ENCODE measurements at places on chromosomes 12 and 14. TPM values are rescaled to one million over a fixed set of nuclear protein-coding genes. Genes with fewer than 3 reads are reported as not detected.
A peak's percentile ranks its signal among the peaks of the same experiment; 100 is the strongest.

GRCh38 chr12:3461391-3461790 is 29.6 kb upstream of the PRMT8 start:
- peak; percentile 36 for DNase-seq

DNA sequence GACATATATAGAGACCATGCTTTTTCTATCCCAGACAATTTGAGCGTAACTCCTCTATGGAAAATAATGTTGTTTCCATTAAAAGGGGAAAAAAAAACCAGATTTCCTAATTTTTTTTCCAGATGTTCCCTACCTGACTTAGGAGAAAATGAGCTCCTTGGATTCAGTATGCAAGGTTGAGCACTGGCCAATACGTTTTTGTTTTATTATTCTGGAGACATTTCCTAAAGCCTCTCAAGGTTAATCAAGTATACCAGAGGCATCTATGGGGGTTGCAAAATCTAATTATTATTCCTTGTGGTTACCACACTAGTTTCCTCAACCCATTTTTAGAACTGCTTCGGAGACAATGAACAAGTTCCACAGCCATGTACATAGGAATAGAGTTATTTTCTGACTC is 291.3 kb downstream of the SLC16A7 start:
- DNase-seq = no peak

DNA sequence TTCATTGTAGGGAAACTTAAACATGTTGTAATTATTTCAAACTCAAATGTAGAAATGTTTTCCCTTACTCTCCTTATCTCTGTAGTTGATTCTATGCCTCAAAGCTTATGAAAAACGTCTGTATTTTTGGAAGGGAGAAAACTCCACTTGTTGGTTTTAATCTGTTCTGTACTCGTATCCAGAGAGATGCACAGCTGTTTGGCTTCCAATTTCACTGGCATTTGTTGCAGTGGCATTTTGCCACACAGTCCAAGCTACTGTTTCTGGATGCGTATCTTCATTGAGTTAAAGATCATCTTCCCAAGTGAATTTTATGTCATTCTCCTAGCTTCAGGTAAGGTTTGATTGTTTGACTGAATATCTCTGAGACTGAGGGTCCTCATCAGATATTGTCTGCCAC is 481.4 kb downstream of the TRHDE start:
- DNase-seq = no peak

DNA sequence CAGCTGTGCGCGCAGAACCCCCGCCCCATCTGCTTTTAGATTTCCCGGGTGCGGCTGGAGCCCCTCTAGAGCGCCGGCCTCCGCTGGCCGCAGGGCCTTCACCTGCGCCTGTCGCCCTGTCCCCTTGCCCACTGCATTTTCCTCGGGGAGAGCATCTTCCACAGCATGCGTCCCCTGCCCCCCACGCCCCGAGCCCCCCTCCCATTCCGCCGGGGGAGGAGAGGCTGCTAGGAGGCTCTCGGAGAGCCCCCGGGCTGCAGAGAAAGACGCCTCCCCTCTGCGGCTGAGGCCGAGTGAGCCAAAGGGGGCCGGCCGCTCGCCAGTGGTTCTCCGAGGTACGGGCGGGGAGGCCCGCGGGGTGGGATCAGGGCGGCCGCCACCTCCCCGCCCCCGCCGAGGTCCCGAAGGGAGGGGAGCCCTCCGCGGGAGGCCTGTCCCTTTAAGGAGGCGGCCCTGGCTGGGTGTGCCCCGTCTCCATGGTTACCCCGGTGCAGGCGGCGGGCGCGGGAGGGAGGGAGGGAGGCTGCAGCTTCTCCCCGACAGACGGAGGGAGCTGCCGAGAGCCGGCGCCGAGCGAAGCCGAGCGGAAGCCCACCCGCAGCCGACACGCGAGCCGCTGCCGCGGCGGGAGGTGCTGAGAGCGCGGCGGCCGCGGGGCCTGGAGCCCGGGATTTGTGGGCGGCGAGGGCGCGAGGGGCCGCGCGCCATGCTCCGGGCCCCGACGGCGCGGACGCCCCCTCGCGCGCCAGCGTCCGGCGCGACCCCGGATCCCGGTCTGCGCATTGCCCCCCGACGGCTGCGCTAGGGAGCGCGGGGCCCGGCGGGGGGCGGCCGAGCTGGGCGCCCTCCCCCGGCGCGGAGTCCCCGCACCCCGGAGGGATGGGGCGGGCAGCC is at the start of gene KCNH3:
Gene KCNH3, plus strand, starts transcription at position 521 of the 894 bp plus-strand sequence. CDS start 387 bp downstream, outside the sequence.
- DNase-seq = peak; percentile 89

- no peak for DNase-seq
These were observed 12.9 kb upstream of the OXA1L start for GRCh38 chr14:22753586-22753985.

LRTM2 gene
- not detected for total RNA-seq

BCL2L14 gene
- not detected for total RNA-seq
